ENCODE measurements at places on chromosomes 4 and X. TPM values are rescaled to one million over a fixed set of nuclear protein-coding genes. Genes with fewer than 3 reads are reported as not detected.

XIAP gene
- total RNA-seq = 10.9 TPM

JADE1 gene
- total RNA-seq = 19.6 TPM

IQCM gene
- total RNA-seq = not detected

PABPC4L gene
- total RNA-seq = 0.59 TPM

HMGB3 gene
- total RNA-seq = 28.5 TPM

UNC5C gene
- total RNA-seq = 2.9 TPM

ZMAT1 gene
- total RNA-seq = not detected

MAGEC3 gene
- total RNA-seq = not detected

RGN gene
- 1.0 TPM for total RNA-seq

NIPAL1 gene
- total RNA-seq = 0.50 TPM

DCHS2 gene
- under 0.01 TPM for total RNA-seq

OSTC gene
- 212 TPM for total RNA-seq

HTRA3 gene
- 3.3 TPM for total RNA-seq

VCX3A gene
- not detected for total RNA-seq

CMC4 gene
- total RNA-seq = 12.6 TPM

PRSS12 gene
- total RNA-seq = 30.3 TPM

AKAP14 gene
- total RNA-seq = not detected

POU4F2 gene
- not detected for total RNA-seq

SUPT20HL2 gene
- total RNA-seq = not detected

NUDT9 gene
- 14.3 TPM for total RNA-seq

ENOPH1 gene
- total RNA-seq = 35.6 TPM

GC gene
- total RNA-seq = not detected

All from bronchus fibroblast of lung (primary cell).